ENCODE measurements at places on chromosomes 13 and 19. TPM values are rescaled to one million over a fixed set of nuclear protein-coding genes. Genes with fewer than 3 reads are reported as not detected.
A peak's percentile ranks its signal among the peaks of the same experiment; 100 is the strongest.

DHDH gene
- 4.9 TPM for polyA plus RNA-seq

DMWD gene
- polyA plus RNA-seq, result 40.3 TPM

CCL25 gene
- 0.73 TPM for polyA plus RNA-seq

GIPC3 gene
- 4.2 TPM for polyA plus RNA-seq

IGFL1 gene
- not detected for polyA plus RNA-seq

DNA sequence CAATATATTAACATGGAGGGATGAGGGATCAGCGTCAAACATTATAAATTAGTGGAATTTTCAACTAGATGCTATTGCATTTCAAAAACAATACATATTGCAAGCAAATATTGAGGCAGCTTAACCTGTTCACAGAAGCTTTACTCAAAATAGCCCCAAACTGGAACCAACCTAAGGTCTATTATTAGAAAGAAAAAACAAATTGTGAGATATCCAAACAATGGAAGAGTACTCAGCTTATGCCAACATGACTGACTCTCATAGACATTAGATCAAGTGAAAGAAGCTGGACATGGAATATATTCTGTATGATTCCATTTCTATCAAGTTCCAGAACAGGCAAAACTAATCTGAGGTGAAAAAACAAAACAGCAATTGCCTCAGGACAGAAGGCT is 27.6 kb upstream of the NEK3 start:
- no peak for DNase-seq

DNA sequence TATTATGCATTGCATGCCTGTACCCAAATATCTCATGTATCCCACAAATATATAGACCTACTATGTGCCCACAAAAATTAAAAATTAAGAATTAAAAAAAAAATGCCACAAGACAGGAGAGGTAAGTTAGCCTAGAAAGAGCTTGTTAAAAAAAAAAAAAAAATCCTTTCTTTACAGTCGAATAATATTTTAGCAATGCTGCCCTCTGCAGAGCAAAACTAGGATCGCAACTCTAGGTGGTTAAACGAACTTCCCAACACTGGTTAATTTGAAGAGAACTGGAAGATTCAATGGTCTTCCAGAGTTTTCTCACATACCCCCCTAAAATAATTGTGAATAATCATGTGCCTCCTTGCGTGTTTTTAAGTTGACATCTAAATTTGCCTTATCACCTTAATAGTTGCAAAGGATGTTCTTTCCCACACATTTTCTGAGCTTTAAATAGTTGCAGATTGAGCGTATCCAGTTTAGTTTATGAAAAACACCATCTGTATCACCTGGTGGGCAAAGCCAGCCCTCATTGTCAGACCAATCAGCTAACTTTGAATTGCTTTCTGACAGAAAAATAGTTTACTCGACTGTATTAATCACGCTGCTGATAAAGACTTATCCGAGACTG is 47.4 kb upstream of the RCBTB2 start:
- DNase-seq, result peak; percentile 68

DNA sequence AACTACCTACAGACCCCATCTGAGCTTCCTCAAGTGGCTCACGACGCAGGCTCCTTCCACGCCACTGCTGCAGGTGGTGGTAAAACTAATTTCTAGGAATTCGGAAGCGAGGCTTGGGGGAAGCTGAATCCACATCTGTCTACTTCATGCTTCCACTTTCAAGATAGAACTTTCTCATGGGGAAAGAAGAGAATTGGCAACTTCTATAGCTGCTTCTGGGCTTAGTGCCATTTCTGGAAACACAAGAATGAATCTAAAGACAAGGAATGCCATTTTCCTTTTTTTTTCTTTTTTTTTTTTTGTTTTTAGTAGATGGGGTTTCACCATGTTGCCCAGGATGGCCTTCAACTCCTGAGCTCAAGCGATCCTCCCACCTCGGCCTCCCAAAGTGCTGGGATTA is 2.8 kb upstream of the NLRP12 start:
- DNase-seq, result no peak

GRCh38 chr13:67343777-67344176 is 113.6 kb upstream of the PCDH9 start:
- no peak for DNase-seq

- no peak for DNase-seq
Observed at GRCh38 chr13:101115762-101116171, 300.5 kb downstream of the NALCN start.

Measured in right renal pelvis (tissue), 4 donors.